Inflammatory macrophage (primary cell): ENCODE measurements at places on chromosomes 6 and 20.

- no peak for DNase-seq
Measured at GRCh38 chr6:35960187-35960586, 39.3 kb upstream of the SRPK1 start.

GRCh38 chr6:117559299-117559698 is 43.0 kb downstream of the GOPC start:
- DNase-seq: no peak

- DNase-seq: no peak
Measured at GRCh38 chr6:145882121-145882531, 67.5 kb upstream of the FBXO30 start.

- no peak for DNase-seq
Measured at GRCh38 chr6:145263778-145264211, 471.5 kb downstream of the EPM2A start.

GRCh38 chr6:109031416-109031815 is 63.2 kb downstream of the SESN1 start:
- DNase-seq: no peak

DNA sequence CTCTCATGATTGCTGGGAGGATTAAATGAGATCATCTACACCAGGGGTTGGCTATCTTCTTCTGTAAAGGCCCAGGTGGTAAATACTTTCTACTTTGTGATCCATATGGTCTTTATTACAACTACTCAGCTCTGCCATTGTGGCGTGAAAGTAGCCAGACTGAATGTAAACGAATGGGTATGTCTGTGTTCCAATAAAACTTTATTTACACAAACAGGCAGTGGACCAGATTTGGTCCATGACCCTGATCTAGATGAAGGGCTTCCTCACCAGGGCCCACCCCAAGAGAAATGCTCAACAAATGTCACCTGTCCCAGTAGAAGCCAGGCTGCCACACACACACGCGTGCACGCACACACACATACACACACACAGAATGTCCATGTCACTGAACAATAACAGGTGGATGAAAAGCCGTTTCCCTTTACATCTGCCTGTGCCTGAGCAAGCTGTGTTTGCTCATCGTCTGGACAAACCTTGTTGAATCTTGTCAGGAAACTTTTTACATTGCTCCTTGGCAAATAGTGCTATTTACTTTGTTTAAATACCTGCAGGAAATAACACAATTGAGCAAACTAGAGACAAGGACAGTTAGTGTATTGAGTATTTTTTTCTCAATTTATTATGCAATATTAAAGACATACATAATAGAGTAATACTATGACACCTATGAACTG is 114.3 kb downstream of the EYA2 start:
- no peak for DNase-seq

GRCh38 chr20:48463096-48463720 is 364.6 kb downstream of the PREX1 start:
- no peak for DNase-seq

DNA sequence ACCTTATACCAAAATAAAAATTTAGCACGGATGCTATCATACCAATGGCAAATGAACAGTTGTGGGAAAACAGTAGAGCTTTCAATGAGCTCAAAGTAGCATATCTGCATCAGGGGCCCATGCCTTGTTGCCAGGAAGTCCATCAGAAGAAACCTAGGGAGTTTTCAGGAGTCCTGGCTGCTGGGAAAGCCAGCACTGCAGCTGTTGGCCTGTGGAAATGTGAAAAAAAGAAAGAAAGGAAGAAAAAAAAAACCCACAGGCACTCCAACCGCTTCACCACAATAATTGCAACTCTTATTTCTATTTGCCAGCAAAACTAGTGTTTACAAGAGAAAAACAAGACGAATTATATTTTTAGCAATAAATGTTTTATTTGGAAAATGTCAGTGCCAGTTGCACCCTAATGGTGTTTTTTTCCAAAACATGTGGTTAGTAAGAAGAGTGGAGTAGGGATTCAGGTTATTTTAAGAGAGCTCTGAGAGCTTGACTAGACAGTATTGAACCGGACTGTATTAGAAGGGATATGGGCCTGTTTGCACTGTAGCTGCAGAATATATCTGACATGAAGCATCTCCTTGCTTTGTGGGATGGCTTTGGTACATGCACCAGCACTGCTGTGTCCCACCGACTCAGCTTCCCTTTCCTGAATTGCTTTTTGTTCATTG is 137.3 kb downstream of the CCDC170 start:
- DNase-seq: no peak

DNA sequence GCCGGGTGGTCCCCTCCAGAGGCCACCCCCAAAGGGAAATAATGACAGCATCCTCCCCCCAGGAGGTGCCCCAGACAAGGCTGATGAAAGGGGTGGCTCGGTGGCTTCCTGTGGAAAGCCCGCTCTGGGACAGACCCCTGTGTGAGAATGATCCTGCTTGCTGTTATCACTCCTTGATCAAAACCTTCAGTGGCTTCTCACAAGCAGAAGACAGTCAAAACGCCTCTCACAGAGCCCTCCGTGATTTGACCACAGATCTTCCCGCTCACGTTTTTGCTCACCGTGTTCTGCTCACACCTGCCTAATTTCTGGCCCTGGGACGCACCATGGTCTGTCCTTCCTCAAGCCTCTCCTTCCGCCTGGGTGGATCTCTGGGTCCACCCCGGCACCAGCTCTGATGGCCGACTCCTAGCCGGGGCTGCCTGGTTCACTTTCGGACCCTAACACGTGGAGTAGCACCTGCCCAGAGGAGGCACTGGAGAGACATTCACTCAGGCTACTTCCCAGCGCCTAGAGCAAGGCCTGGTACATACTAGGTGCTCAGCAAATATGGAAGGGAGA is 210.4 kb downstream of the ANKRD60 start:
- no peak for DNase-seq

DNA sequence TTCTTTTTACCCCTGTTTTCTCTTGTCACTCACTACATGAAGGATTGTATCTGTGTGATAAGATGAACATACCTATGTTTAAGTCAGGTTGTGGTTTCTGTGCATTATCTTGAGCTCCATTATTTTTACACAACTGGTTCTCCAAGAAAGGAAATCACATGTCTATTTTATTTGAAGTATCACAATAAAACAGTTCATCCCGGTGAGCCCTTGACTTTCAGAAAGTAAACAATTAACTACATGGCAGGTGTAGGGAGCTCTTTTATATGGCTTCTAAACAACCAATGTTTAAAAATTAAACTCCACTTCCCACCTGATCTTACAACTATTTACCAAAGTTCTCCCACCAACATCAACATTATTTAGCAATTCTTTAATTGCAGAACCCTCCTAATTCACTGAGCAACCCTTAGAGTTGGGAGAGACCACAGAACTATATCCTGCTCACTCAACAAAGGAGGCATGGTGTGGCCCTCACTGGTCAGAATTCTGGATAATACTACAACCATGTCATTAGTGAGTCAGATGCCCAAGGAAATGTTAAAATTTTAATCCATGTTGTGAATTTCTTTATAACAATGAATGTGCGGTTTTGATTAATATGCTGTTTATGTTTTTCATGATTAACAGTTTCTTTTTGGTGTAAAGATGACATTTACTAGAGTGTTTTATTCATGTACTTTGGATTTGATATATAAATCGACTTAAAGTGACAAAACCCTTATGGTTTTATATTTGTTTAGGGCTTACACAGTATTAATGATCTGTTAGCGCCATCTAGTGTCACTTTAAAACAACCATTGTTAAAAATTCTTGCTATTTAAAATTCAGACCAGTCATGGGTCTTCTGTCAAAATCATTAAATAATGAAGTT is 50.0 kb upstream of the SCGN start:
- peak; percentile 53 for DNase-seq

- peak; percentile 41 for DNase-seq
Measured at GRCh38 chr6:113879186-113880096, 22.3 kb downstream of the MARCKS start.

DNA sequence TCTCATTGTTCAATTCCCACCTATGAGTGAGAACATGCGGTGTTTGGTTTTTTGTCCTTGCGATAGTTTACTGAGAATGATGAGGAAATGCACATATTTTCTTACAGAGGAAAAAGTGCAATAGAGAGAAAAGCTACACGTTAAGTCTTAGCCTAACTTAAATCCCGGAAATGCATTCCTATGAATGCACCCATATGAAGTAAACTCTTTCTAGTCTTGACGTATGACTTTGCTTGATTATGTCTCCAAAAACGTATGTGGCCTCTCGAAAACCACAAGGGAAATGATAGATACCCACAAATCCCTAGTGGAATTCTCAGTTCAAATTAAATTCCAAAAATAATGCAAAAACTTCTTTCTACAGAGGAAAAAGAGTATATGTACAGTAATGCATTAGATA is 90.7 kb upstream of the SASH1 start:
- DNase-seq: no peak
